NCI-H1092 treated with DMSO at 0.1 percent for 48 hours (cell line): ENCODE measurements at places on chromosomes 3 and 15.

DNA sequence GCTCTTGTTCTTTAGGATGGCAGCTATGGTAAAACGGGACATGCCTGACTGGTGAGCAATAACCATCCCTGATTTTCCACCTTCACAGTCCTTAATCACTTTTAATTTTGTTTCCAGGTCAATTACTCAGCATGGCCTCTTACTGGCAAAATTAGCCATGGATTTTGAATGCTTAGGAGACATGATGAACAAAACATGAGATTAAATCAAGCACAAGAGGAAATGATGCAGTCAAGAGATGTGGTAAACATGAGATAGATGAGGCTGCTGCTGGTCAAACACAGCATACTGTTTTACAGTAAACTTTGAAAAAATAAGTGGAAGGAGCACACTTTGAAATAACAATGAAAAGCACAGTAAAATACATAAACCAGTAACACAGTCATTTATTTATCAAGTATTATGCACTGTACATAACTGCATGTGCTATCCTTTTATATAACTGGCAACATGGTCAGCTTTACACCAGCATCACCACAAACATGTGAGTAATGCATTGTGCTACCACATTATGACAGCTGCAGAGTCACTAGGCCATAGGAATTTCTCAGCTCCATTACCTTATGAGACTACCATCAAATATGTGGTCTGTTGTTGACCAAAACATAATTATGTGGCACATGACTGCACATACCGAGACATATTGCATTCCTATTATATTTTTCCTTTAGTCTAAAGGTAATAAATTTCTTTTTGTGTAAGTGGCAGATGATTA is 30.1 kb upstream of the ZNF502 start:
- no peak for DNase-seq

GRCh38 chr3:90069748-90070147 is 962.3 kb downstream of the EPHA3 start:
- no peak for DNase-seq

- DNase-seq = no peak
Measured at GRCh38 chr3:107392549-107393165, 15.4 kb downstream of the CCDC54 start.

- no peak for DNase-seq
Measured at GRCh38 chr3:143532091-143532490, 316.2 kb downstream of the SLC9A9 start.

DNA sequence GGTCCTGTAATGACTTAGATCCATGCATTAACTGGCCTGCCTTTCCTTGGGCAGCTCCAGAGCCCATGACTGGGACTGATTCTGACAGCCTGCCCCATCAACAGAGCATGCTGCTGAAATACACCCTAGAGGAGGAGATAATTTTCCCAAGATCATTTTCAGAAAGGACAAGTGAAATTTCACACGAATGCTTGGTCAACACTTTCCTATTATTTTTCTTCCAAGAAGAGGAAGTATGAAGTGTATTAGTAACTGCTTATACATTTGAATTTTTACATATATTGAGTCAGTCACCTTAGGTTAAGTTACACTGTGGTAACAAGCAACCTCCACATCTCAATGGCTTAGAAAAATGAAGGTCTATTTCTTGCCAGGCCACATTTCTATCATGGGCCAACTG is 9.7 kb upstream of the NMNAT3 start:
- no peak for DNase-seq

DNA sequence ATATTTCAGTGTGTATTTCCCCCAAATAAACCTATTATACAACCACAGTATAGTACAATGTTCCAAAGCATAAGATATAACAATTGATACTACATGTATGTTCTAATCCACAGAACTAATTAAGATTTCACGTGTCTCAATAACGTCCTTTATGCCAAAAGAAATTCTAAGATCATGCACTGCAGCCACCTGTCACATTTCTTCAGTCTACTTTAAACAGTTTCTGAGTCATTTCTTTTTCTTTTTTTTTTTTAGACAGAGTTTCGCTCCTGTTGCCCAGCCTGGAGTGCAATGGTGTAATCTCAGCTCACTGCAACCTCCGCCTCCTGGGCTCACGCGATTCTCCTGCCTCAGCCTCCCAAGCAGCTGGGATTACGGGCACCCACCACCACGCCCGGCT is 190.2 kb downstream of the STAG1 start:
- DNase-seq = no peak

- DNase-seq = no peak
Measured at GRCh38 chr3:28250999-28251398, 9.6 kb downstream of the CMC1 start.

GRCh38 chr3:119235151-119235550 is 5.5 kb downstream of the B4GALT4 start:
- no peak for DNase-seq

- peak; percentile 63 for DNase-seq
Measured at GRCh38 chr15:35626571-35627318, 80.8 kb upstream of the DPH6 start.
